ENCODE measurements at places on chromosomes 4 and X. TPM values are rescaled to one million over a fixed set of nuclear protein-coding genes. Genes with fewer than 3 reads are reported as not detected.

- H3K4me1 ChIP-seq, result peaks cover 47% of the 10 kb centered on the region
- H3K4me3 ChIP-seq, result peak overlapping the region; percentile 80
- peak overlapping the region; percentile 41 for H3K27ac ChIP-seq
- H3K36me3 ChIP-seq, result peaks cover 3% of the 10 kb centered on the region
- H3K27me3 ChIP-seq, result peaks cover 38% of the 10 kb centered on the region
- DNase-seq, result peak; percentile 61
Observed at GRCh38 chr4:108172753-108173598, 4.2 kb upstream of the LEF1 start.

GRCh38 chr4:76302826-76303438, 3.6 kb upstream of the STBD1 start:
- H3K4me3 ChIP-seq, result no peak overlapping the region
- peak overlapping the region; percentile 48 for H3K27ac ChIP-seq
- H3K27me3 ChIP-seq, result no peaks in the 10 kb centered on the region
- no peak for DNase-seq
- H3K4me1 ChIP-seq, result peaks cover 68% of the 10 kb centered on the region

The UGT2B10 gene
- not detected for total RNA-seq

- H3K27ac ChIP-seq, result no peak within 1 kb of the TSS
- no peak within 1 kb of the TSS for H3K4me3 ChIP-seq
- H3K4me1 ChIP-seq, result no peaks in the 10 kb centered on the region
- no peaks in the 10 kb centered on the region for H3K27me3 ChIP-seq
- DNase-seq, result no peak
Observed at GRCh38 chrX:126552313-126553022, at the start of gene DCAF12L1. Gene DCAF12L1 (minus strand): TSS chrX:126552814. CDS start chrX:126552608, 206 bp downstream.

The GYPB gene
- not detected for total RNA-seq

- no peak overlapping the region for H3K27ac ChIP-seq
- H3K4me1 ChIP-seq, result no peaks in the 10 kb centered on the region
- H3K36me3 ChIP-seq, result no peaks in the 10 kb centered on the region
- H3K4me3 ChIP-seq, result no peak overlapping the region
- no peaks in the 10 kb centered on the region for H3K27me3 ChIP-seq
Observed at GRCh38 chrX:105972690-105973386, 65.7 kb downstream of the SERPINA7 start.

GRCh38 chrX:65586491-65586890, 51.9 kb upstream of the LAS1L start:
- H3K4me1 ChIP-seq, result peaks cover 17% of the 10 kb centered on the region
- H3K27me3 ChIP-seq, result no peaks in the 10 kb centered on the region
- no peaks in the 10 kb centered on the region for H3K36me3 ChIP-seq
- DNase-seq, result no peak
- H3K27ac ChIP-seq, result no peak overlapping the region
- H3K4me3 ChIP-seq, result no peak overlapping the region

DNA sequence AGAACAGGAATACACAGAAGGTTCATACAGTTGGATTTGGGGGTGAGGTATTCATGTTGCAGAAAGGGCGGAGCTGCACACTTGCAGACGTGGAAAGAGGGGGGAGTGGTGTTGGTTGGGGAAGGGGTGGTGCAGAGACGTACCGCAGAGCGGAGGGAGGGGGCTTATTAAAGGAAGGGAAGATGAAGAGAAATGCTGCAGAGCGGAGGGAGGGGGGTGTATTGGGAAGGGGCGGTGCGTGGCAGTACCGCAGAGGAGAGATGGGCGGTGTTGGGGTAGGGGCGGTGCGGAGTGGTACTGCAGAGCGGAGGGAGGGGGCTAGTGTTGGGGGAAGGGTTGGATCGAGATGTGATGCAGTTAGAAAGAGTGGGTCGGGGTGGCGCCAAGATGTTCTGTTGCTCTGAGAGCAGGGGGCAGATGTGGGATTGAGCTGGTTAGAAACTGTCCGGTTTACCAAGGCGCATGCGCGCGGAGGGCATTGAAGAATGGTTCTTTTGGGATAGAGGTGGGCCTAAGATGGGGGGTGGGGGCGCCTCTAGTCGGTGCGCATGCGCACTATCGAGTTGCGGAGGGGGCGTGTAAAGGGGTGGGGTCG, 900 bp downstream of the TRO start:
- DNase-seq, result peak; percentile 41
- peak overlapping the region; percentile 75 for H3K4me3 ChIP-seq
- peaks cover 4% of the 10 kb centered on the region for H3K27me3 ChIP-seq
- H3K36me3 ChIP-seq, result no peaks in the 10 kb centered on the region

- H3K4me3 ChIP-seq, result no peak overlapping the region
- no peaks in the 10 kb centered on the region for H3K27me3 ChIP-seq
- H3K4me1 ChIP-seq, result no peaks in the 10 kb centered on the region
- no peak for DNase-seq
Observed at GRCh38 chr4:110415041-110415440, 60.9 kb upstream of the ENPEP start.

The SEC24B gene
- total RNA-seq, result 25.7 TPM

- no peak overlapping the region for H3K4me3 ChIP-seq
- no peaks in the 10 kb centered on the region for H3K4me1 ChIP-seq
- DNase-seq, result no peak
Observed at GRCh38 chr4:71377561-71377960, 38.7 kb downstream of the SLC4A4 start.

GRCh38 chrX:38095971-38096529, 89.7 kb downstream of the SYTL5 start:
- DNase-seq, result no peak
- H3K4me3 ChIP-seq, result peak overlapping the region; percentile 28
- peak overlapping the region; percentile 28 for H3K27ac ChIP-seq
- peaks cover 3% of the 10 kb centered on the region for H3K4me1 ChIP-seq
- no peaks in the 10 kb centered on the region for H3K27me3 ChIP-seq

GRCh38 chr4:107066621-107067020, 30.5 kb upstream of the DKK2 start:
- DNase-seq, result no peak
- H3K27ac ChIP-seq, result no peak overlapping the region
- H3K4me1 ChIP-seq, result no peaks in the 10 kb centered on the region
- no peaks in the 10 kb centered on the region for H3K36me3 ChIP-seq

GRCh38 chr4:2745981-2746806, 9.9 kb downstream of the TNIP2 start:
- peaks cover 62% of the 10 kb centered on the region for H3K36me3 ChIP-seq
- peak overlapping the region; percentile 68 for H3K4me3 ChIP-seq
- H3K27ac ChIP-seq, result peak overlapping the region; percentile 96

DNA sequence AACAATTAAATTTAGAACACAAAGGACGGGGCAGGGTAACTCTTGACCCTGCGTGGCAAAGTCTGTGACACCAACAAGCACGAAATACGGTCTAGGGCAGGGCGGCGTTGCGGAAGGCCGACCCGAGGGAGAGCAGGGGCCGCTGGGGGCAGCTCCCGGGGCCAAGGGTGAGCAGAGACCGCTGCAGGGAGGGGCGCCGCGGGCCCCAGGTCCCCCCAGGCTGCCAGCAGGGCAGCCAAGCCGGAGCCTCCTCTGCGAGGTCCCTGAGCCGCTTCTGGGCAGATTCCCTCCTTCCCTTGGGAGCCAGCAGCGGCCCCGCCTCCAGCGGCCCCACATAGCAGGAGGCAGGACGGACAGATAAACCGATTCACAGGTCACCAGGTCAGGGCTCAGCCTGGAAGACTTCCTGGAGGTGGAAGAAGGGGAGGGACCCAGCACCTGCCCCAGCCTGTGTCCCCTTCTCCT, 90.2 kb downstream of the FAM53A start:
- H3K27ac ChIP-seq, result no peak overlapping the region
- DNase-seq, result no peak
- peaks cover 2% of the 10 kb centered on the region for H3K36me3 ChIP-seq
- H3K4me1 ChIP-seq, result no peaks in the 10 kb centered on the region

DNA sequence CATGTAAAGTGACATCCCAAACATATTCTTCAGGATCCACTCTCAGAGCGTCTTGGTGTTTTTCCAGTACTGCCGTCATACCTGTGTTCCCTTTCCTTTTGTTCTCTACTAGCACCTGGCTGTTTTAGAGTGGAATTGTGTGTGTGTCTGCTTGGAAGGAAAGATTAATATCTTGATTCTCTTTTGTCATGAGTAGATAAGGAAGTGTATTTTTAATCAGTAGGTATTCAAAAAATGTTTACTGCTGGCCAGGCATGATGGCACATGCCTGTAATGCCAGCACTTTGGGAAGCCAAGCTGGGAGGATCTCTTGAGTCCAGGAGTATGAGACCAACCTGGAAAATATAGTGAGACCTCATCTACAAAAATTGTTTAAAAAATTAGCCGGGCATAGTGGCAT, 198.8 kb downstream of the CBR4 start:
- no peak overlapping the region for H3K27ac ChIP-seq
- no peaks in the 10 kb centered on the region for H3K4me1 ChIP-seq
- peaks cover 29% of the 10 kb centered on the region for H3K27me3 ChIP-seq
- no peak overlapping the region for H3K4me3 ChIP-seq

The ITM2A gene
- 157 TPM for total RNA-seq

The SATL1 gene
- total RNA-seq, result not detected

The TEX13D gene
- not detected for total RNA-seq

The HMGB3 gene
- total RNA-seq, result 50.1 TPM

The MND1 gene
- 21.7 TPM for total RNA-seq

The TMEM47 gene
- total RNA-seq, result not detected

DNA sequence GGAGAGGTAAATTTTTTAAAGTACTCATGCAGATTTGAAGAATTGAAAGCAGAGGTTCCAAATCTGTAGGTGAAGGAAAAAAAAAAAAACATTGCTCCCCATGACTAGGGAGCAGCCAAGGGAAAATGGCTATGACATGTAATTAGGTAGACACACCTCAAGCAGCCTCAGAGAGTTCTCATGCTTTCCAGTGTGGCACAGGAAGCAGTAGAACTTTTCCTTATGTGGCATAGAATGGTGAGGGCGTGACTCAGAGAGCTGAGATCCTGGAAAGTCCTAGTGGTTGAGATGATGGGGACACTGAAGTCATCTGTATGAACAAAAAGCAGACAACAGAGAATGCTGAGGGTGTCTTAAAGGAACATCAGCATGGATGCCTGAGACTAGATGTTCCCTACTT, 148.6 kb upstream of the NWD2 start:
- no peaks in the 10 kb centered on the region for H3K27me3 ChIP-seq
- no peak overlapping the region for H3K4me3 ChIP-seq
- H3K36me3 ChIP-seq, result no peaks in the 10 kb centered on the region
- no peak overlapping the region for H3K27ac ChIP-seq
- no peaks in the 10 kb centered on the region for H3K4me1 ChIP-seq

Data from activated CD4-positive, alpha-beta memory T cell treated with anti-CD3 and anti-CD28 coated beads, Interleukin-2, amount 10 ng/mL, durations not matched to agents 7 days and 5 days (primary cell).